ENCODE measurements at places on chromosomes 2 and 18. TPM values are rescaled to one million over a fixed set of nuclear protein-coding genes. Genes with fewer than 3 reads are reported as not detected.

DNA sequence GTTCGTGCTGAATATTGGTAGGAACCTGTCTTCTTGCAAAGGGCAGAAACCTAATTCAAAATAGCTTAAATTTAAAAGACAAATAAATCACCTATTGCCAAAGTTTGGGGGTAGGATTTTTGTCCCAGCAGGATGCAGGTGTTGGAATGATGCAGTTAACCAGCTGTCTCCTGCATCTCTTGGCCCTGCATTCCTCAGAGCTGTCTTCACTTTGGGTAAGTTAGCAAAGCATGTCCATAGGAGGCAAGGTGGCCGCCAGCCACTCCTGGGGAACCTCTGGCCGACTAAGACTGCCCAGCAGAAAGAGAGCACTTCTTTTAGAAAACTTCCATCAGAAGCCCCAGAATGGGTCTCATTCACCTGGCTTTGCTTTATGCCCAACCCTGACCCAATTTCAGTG is 20.5 kb upstream of the NYAP2 start:
- no peak for DNase-seq

- no peak for DNase-seq
These were observed 52.8 kb upstream of the CABYR start for GRCh38 chr18:24086082-24086481.

IL37 gene
- polyA plus RNA-seq = not detected

- DNase-seq = no peak
These were observed 46.6 kb downstream of the ZNF532 start for GRCh38 chr18:58911241-58911640.

DNA sequence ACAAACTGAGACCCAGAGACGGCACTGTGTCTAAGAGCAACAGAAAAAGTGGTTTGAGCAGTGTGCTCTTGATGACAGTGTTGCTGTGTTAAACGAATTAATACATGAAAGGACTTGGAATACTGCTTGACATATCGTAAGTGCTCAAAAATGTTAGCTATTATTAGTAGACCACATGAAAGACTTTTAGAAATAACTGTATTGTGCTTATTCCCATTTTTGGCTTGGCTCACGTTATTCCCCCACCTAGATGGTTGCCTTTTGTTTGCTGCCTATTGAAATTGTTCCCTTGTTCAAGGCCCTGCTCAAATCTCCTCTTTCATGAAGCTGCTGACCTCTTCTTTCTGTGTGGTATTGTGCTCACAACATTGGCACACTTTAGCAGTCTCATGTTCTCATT is 27.8 kb upstream of the C2orf74 start:
- no peak for DNase-seq

TBR1 gene
- polyA plus RNA-seq = not detected

- DNase-seq = no peak
These were observed 77.8 kb downstream of the MALT1 start for GRCh38 chr18:58748899-58749595.

- DNase-seq = no peak
These were observed 68.5 kb downstream of the USP40 start for GRCh38 chr2:233498126-233498525.

- DNase-seq = no peak
These were observed 68.9 kb upstream of the BOD1L2 start for GRCh38 chr18:57077786-57078552.

- DNase-seq = no peak
These were observed 263.6 kb downstream of the RNF144A start for GRCh38 chr2:7180638-7181370.

DNA sequence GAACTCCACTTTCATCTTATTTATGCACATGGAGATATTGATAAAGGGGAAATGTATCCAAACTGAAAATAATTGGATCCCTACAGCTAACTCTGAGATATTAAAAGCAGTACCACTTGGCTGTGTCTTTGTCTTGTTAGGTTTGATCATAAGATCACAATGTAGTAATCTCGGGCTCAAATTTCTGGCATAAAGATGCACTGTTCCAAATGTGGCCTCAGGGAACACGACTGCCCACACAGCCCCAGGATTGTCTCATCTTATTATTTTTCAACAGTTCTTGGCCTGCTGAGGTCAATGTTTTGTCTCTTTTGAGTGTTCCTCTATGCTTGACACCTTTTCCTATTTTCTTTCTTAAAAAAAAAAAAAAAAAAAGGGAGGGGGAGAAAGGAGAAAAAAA is 114.1 kb downstream of the GBX2 start:
- DNase-seq = no peak

Data from AG04450 (cell line).